ENCODE measurements at places on chromosomes 7 and 10.

- no peak for DNase-seq
Observed at GRCh38 chr7:22730921-22731654, 4.1 kb downstream of the IL6 start.

DNA sequence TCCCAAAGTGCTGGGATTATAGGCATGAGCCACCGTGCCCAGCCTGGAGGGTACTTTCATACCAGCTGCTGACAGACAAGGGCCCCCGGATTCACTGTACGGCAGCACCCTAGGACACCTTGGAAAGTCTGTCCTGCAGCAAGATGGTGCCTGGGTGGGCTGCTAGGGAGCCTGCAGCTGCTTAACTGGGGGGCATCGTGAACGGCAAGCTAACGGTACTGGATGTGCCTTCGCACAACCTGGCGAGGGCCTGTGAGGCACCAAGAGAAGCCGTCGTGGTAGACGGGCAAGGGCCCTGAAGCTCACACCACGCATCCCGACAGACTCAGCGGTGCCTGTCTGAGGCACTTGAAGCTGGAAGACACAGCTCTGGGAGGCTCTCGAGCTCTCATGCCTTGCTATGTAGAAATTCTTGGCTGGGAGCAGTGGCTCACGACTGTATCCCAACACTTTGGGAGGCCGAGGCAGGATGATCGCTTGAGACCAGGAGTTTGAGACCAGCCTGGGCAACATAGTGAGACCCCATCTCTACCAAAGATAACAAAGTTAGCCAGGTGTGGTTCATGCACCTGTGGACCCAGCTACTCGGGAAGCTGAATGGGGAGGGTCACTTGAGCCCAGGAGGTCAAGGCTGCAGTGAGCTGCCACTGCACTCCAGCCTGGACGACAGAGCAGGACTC is 9.4 kb downstream of the BRAT1 start:
- DNase-seq, result no peak

GRCh38 chr10:35644050-35644950 is 2.2 kb upstream of the FZD8 start:
- DNase-seq, result no peak

- DNase-seq, result no peak
Observed at GRCh38 chr7:133837224-133837623, 289.9 kb upstream of the LRGUK start.

- DNase-seq, result no peak
Observed at GRCh38 chr10:70918851-70919530, 30.6 kb upstream of the PCBD1 start.

DNA sequence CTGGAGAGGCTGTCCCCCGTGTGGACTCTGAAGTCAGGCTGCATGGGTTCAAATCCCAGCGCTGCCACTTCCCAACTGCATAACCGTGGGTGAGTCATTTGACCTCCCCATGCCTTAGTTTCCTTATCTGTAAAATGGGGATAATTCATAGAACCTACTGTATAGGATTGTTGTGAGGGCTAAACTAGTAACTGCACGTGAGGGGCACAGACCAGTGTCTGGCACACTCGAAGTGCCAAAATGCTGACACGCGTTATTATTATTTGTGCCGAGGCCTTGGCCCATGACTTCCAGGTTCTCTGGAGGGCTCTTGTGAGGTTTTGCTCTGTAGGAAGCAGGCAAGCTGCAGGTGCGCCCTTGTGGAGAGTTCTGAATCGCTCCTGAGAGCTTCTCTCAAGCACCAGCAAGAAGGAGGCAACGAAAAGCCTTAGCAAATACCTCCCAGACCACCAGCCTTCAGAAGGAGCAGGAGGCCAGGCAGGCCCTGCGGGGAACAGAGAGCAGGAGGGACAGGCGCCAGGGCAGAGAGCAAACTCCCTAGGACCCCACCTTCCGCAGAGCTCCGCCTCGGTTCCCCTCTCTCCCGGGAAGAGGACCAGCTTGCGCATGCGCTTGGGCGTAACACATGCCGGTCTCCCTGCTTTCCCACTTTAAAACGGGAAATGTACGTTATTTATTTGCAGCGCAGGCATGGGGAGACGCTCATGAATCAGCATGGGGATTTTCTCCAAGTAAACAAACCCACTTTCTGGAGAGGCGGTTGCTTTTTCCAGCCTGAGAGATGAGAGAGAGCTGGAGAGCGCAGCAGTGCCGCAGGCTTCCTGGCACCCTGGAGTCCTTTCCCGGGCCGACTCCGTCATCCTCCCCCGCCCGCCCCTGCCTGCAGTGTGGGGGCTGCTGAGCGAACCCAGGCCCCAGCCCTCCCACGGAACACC is 39.6 kb downstream of the SORCS3 start:
- peak; percentile 2 for DNase-seq

- DNase-seq, result no peak
Observed at GRCh38 chr10:17385066-17385465, 69.3 kb downstream of the ST8SIA6 start.

- DNase-seq, result no peak
Observed at GRCh38 chr7:140478246-140479061, 851 bp downstream of the MKRN1 start.

DNA sequence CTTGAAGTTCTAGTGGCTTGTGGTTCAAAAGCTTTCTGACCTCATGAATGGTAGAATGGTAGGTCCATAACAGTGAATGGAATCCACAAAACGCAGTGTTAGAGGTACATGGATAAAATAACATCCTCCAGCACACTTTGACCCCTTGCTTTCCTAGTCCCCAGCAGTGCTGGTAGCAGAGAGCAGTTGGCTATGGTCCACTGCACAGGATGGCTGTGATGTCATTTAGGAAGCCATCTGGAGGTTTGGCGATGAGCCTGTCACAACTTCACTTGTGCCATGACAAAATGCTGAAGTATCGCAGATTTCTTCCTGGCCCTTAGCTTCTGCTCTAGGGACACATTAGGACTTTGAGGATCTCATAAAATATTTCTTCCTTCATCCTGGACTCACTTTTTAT is 300.0 kb upstream of the FZD8 start:
- no peak for DNase-seq

DNA sequence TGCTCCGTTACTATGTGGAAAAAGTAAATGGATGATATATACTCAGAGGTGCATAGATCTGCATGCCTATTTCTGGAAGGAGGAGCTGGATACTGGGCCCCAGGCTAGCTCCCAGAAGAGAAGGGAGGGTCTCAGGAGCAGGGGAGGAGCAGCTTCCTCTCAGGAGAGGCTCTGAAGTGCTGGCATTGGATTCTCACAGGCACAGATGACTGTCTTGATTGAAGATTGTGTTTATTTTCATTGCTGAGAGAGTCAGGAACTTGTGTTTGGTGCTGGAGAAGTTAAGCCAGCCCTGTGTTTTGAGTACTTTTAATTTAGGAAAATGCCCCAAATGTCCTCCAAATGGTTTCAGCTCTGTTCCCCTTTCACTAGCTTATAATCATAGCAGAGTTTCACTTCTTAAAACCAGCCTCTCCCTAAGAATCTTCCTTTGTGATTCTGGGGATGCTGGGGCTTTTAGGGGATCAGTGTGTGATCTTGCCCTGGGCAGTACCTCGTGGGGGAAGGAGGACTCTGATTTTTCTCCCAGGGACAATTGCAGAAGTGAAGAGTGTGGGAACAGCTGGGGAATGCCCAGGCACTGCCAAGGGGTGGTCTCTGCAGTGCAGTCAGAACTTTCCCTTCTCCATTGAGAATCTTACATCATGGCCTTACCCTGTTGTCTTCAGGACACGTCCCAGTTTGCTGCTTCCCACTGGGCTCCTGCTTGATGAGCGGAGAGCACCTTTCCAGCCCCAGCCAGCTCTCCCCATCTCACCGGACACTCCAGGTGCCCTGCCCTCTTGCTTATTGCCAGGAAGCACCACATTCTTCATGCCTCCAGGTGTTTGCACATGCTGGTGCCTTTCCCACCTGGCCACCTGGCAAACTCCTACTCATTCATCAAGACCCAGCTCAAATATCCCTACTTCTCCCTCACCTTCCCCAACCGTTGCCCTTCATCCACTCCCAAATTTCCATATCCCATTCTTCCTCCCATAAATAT is 102.8 kb downstream of the ARHGAP22 start:
- no peak for DNase-seq

DNA sequence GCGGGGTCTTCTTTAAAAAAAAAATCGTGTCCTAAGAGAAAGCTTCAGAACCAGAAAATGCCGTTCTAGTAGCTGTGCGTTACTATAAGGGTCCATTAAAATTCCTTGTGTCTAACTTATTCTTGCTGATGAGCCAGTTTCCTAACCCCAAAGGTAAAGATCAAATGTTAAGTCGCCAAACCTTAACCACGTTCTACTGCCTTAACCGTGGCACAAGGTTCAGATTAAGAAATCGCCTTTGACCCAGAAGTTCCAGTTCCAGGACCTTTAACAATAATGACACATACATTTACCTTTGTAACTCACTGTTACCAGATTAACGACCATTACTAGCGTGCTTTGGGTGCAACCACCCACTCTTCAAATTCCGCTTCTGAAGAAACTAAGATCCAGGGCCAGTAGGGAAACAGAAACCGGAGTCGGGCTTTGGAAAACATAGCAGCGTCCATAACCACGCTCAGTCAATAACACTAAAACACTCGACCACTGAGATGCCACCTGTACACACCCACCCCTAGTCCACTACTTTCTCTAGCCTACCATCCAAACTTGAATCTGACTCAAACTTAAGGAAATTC is 620 bp downstream of the BET1 start:
- DNase-seq, result peak; percentile 2

DNA sequence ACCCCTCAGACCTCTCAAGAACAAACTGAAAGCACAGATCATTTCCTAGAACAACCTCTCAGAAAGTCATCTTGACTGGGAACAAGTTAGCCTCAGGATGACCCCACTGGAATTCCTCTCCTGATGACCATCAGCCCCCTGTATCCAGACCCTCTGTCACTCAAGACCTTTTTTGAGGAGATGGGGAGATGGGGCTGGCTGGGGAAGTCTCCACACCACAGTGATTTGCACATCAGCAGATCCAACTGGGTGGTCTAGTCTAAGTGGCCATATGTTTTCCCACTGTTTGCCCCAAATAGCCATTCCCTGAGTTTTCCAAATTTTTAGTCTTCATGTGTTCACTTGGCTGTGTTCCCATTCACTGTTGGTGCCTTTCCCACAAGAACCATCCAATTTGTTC is 452.4 kb upstream of the NPVF start:
- DNase-seq, result no peak

DNA sequence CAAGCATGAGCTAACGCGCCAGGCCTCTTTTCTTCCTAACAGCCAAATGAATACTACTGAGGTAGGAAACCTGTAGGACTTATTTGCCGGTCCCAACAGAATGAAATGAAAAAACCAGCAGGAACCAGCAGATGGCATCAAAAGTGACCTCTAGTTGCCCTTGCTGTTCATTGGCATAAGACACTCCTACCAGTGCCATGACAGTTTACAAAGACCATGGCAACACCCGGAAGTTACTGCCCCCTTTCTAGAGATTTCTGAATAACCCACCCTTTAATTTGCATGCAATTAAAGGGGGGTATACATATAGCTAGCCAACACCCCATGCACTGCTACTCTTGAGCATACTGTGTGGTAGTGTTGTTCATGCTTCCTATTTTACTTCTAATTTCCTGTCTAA is 65.2 kb downstream of the ATE1 start:
- DNase-seq, result no peak
